GM10248 (cell line): ENCODE measurements at places on chromosomes 5 and 9.
A peak's percentile ranks its signal among the peaks of the same experiment; 100 is the strongest.

DNA sequence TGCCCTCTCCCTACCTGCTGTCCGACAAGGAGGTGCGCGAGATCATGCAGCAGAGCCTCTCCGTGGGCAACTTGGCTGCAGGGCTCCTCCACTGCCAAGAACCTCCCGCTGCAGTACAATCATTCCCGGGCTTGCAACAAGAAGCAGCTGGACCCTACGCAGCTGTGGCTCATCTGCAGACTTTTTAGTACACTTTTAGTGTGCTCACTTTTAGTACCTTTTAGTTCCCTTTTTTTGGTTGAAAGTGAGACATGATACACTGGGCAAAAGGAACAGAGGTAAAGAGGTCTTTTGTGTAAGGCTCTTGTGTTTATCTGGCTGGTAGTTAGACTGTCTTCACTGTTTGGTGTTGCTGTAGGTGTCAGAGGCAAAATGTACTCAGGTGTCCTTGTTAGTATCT is 58.1 kb upstream of the SPTLC1 start:
- DNase-seq = peak; percentile 35

- no peak for DNase-seq
These were observed 48.8 kb downstream of the POC5 start for GRCh38 chr5:75668445-75668844.

- no peak for DNase-seq
These were observed 185.6 kb downstream of the SNX18 start for GRCh38 chr5:54703133-54703532.

GRCh38 chr9:115775659-115776058 is 377.9 kb upstream of the PAPPA start:
- DNase-seq = no peak

DNA sequence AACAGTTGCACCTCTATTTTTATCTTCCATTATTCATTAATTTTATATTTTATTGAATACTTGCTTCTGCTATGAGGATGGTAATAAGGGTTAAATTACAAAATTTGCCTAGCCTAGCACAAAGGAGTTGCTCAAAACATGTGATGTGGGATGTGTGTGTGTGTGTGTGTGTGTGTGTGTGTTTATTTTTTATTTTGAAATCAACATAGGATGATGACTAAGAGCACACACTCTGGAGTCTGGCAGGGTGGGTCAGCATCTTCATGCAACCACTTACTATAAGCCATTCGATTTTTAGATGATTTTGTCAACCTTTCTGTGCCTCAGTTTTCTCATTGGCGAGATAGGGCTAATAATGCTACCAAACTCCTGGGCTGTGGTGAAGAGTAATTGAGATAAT is 57.7 kb upstream of the MAMDC2 start:
- DNase-seq = no peak

DNA sequence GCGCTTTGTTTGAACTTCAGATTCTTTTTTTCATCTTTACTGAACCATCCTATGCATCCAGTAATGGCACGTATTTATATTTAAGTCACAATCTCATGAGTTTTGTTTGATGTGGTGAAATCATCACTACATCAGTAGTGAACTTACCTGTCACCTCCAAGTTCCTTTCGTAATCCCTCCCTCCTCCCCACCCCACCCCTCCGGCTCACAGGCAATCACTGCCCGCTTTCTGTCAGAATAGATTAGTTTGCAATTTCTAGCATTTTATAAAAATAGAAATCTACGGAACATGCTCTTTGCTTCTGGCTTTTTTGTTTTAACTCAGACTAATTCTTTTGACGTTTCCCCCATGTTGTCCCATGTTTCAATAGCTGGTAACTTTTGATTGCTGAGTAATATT is 305.4 kb upstream of the IRX4 start:
- no peak for DNase-seq

- DNase-seq = peak; percentile 36
These were observed 923 bp upstream of the ZBTB5 start for GRCh38 chr9:37466037-37466709.

DNA sequence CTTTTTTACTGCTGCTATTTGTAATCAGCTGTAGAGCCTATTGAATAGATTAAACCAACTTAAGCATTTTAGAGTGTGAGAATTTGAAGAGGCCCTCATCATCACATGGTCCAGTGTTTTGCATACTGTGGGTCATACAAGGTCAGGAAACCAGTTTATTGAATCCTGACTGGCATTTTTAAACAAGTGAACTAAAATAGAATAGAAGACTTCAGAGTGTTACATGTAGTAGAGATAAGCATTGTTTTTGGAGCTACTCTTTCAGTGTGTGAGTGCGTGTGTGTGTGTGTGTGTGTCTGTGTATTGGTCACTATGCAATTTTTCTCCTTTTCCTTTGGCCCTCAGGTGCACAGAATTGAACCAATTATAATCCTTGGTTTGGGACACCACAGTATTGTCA is 114.4 kb downstream of the SLC28A3 start:
- no peak for DNase-seq

- DNase-seq = no peak
These were observed 20.2 kb upstream of the TNC start for GRCh38 chr9:115138151-115138550.

- no peak for DNase-seq
These were observed 344.6 kb downstream of the GLIS3 start for GRCh38 chr9:3955305-3955687.

- peak; percentile 61 for DNase-seq
These were observed 11.1 kb upstream of the AQP3 start for GRCh38 chr9:33458444-33458843.

- no peak for DNase-seq
These were observed 48.5 kb downstream of the NEK6 start for GRCh38 chr9:124306098-124306735.

GRCh38 chr5:15069407-15069905 is 197.9 kb upstream of the ANKH start:
- no peak for DNase-seq

DNA sequence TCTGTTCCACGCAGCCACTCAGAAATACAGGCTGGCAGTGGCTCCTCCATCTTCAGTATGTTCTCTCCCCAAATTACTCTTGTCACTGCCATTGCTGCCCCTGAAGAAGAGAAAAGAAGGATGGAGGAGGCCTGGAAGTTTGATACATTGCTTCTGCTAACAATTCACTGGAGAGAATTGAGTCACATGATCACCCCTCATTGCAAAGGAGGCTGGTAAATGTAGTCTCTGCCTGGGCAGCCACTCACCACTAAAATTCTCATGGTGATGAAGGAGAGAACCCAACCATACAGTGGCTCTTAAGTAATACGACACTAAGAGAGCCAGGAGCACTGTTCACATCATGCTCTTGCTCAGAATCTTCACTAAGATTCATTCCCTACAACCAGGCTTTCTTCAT is 112.0 kb downstream of the DOCK8 start:
- no peak for DNase-seq

DNA sequence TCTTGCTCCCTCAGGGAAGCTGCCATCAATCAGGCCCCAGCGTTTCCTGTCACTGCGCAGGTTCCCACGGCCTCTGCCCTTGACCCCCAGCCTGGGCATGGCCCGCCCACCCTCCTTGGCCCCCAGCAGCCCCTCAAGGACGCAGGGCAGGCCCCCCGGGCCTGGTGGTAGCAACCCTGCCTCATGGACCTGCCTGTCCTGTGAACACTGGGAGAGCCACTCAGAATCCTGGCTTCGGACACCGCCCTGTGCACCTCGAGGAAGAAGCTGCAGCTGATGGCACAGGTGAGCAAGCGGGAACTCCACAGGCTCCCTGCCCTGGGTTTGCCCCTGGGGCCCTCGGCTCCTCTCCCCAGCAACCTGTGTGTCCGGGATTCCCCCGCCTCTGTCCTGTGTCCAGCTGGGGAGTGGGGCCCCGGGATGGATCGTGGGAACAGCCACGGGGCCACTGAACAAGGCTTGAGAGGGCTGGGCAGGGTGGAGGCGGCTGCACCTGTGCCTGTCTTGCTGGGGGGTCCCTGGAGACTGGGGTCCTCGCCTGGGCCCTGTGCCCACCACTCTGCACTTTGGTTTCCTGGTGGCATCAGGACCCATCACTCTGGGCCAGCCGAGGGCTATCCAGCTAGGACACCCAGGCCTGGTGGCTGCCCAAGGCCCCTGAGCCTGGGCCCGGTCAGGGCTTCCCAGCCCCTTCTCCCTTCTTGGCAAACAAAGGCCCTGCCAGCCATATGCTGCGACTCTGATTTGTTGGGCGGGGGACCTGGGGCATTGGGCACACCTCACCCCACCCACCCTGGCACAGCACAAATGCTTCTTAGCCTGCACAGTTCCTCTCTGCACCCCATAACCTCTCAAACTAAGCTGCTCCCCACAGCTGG is 33.5 kb upstream of the EGFL7 start:
- DNase-seq = no peak

GRCh38 chr9:27352457-27353165 is 55.7 kb upstream of the EQTN start:
- no peak for DNase-seq

GRCh38 chr9:136799854-136800657 is 3.9 kb downstream of the CCDC183 start:
- peak; percentile 93 for DNase-seq

GRCh38 chr5:133783481-133783880 is 171.1 kb upstream of the FSTL4 start:
- DNase-seq = no peak

- no peak for DNase-seq
These were observed 53.8 kb downstream of the RAD23B start for GRCh38 chr9:107336718-107337360.

GRCh38 chr9:88236511-88237478 is 98.5 kb upstream of the SPATA31C2 start:
- no peak for DNase-seq

DNA sequence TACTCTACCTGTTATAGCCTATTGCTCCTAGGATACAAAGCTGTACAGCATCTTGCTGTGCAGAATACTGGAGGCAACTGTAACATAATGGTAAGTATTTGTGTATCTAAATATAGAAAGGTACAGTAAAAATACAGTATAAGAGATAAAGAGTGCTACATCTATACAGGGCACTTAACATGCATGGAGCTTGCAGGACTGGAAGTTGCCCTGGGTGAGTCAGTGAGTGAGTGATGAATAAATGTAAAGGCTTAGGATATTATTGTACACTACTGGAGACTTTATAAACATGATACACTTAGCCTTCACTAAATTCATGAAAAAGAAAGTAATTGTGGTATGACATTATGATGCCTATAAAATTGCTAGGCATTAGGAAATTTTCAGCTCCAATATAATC is 65.5 kb upstream of the OSMR start:
- DNase-seq = no peak

- DNase-seq = no peak
These were observed 81.7 kb downstream of the SFXN1 start for GRCh38 chr5:175560011-175560410.

- no peak for DNase-seq
These were observed 86.0 kb downstream of the ZNF608 start for GRCh38 chr5:124660229-124661093.

GRCh38 chr5:152113401-152113800 is 188.8 kb upstream of the GLRA1 start:
- no peak for DNase-seq

GRCh38 chr9:133692364-133692985 is 45.7 kb downstream of the SARDH start:
- no peak for DNase-seq

DNA sequence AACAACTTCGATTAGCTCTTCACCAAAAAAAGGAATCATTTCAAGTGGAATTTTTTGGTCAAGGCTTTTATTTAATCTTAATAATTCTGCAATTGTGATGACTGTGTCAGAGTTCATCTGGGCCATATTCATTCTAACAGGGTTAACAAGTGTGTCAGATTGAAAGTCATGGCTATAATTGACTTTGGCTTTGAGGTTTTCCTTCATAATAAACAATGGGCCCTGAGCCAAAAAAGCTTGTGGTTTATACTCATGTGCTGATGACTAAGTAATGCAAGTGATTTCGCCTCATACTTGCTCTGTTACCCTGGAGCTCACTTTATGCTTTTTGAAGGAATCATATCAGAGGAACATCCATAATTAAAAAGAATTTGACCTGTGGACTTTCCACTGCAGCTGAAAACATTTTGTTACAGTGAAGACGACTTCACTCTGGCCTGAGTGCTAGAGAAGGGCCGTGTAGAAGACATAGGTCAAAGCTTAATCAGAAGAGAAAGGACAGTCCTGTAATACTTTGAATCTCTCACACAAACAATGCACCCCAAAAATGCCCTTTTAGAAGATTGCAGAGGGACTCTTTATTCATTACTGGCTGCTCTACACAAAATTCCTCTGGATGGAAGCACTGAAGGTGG is 101.7 kb downstream of the GDNF start:
- DNase-seq = peak; percentile 23

DNA sequence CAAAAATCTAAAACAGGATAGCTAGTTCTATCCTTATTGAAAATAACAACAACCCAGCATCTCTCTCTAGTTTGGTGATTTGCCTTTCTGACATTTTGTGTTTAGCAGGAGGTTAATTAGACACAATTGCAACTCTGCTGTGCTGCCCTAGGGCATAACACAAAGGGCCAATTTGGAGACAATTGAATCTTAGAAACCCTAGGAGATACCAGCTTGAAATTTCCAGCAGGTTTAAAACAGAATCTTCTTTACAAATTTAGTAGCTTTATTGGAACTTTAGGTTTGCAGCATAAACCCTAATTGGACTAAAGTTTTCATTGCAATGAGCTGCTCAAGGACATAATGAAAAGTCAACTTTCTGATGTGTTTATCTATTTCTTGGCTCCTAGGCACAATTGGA is 166.7 kb upstream of the FER start:
- no peak for DNase-seq

DNA sequence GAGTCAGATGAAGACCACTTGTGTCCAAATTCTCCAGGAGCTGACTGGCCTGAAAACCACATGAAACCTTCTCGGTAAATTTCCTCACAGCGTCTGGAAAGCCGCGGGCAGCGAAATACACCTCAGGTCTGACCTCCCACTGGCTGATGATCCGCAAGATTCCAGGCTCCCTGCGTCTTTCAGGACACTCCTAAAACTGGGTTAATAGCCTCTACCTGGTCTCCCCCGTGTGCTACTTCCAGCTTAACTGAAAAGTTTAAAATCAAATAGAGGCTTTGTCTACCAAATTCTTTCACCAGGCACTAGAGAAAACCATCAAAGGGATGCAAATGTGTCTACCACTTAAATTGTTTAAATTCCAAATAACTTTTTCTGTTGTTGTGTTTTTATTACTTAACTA is 312.6 kb downstream of the DRD1 start:
- no peak for DNase-seq
